ENCODE measurements at places on chromosomes 16 and 17.

- DNase-seq = no peak
Measured at GRCh38 chr16:60166111-60166510, 1432.0 kb upstream of the GOT2 start.

GRCh38 chr17:72852277-72852938, 240.1 kb downstream of the SLC39A11 start:
- DNase-seq = no peak

GRCh38 chr16:65426484-65426883, 304.6 kb upstream of the CDH11 start:
- no peak for DNase-seq

GRCh38 chr17:68306819-68307218, 15.5 kb downstream of the ARSG start:
- no peak for DNase-seq

DNA sequence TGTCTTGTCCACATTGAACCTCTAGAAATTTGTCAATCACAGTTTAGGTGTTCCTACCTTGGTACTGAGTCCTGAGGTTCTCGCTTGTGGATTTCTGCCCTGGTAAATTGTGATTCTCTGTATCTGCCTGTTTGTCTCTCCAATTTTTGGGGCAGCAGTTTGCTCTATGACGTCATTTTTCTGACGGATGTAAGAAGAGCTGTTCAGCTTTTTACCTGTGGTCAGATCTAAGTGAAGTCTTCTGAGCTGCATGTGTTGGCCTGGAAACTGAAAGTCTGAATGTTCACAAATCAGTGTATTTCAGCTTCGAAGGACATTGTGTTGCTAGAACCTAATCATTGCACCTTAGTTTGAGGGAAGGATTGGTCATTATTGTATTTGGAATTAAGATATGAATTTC, 63.4 kb downstream of the BCAS3 start:
- DNase-seq = no peak

GRCh38 chr17:57557834-57558681, 187.0 kb downstream of the CCDC182 start:
- DNase-seq = no peak

DNA sequence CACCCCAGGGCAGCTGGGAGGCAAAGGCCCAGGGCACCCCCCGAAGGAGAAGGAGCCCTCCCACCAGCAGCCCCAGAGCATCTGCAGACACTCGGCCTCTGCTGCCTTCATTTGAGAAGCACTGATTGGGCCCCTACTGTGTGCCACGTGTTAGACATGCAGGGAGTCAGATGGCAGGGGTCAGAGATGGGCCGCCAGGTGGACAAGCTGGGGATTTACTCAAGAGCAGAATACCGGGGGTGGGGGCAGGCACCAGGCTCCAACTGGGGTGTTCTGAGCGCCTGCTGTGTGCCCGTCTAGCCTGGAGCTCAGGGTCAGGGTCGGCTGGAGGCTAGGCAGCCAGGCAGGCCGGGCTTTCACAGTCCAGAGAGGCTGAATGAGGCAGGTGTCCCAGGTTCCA, 18.7 kb downstream of the TPSG1 start:
- DNase-seq = no peak

DNA sequence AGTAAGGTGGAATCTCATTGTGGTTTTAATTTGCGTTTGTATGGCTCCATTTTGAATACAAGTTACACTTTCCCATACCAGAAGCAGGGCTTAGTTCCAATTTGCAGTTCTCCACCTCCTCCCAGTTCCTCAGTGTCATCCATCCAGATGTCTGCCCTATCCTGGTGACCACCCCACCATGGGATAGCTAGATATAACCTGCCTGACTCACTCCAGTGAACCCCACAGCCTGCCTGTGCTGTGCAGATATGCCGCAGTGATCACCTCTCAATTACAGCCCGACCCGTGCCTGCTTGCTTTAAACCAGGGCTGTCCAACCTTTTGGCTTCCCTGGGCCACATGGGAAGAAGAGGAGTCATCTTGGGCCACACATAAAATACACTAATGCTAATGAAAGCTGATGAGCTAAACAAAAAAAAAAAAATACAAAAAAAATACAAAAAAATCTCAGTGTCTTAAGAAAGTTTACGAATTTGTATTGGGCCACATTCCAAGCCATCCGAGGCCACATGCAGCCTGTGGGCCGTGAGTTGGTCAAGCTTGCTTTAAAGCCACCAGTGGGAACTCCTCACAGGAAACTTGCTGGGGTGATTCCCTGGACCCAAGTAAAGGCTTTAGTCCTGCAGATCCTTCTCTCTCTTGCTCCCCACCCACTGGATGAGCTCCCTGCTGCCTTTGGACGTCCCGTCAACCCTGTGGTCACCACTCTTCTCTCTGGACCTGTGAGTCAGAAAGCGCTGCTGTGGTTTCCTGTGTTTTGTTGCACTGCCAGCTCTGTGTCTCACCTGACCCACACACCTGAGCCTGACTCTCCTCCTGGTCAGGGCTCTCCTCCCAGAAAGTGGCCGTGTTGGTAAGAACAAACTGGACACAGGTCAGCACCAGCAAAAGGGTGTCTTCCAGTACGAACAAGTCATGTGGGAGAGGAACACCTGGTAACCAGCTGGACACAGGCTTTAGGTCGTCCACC, 83.0 kb downstream of the EMP2 start:
- DNase-seq = no peak

GRCh38 chr17:68981288-68981687, 26.1 kb upstream of the ABCA8 start:
- no peak for DNase-seq

DNA sequence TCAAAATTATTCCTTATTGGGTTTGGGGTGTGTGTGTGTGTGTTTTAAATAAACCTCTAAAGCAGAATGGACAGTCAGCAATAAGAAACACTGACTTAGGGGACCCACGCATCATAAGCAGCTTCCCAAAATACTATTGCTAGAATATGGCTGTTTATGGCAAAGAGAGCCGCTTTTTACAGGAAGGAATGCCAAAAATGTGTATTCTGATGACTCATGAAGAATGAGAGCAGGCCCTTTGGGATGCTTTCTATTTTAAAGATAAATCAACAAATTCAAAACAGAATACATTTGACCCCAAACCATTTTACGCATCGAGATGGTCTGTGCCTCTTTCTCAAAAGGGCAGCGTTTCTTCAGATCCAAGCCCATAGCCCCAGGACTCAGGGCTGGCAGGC, 37.5 kb downstream of the ARHGAP17 start:
- DNase-seq = no peak

DNA sequence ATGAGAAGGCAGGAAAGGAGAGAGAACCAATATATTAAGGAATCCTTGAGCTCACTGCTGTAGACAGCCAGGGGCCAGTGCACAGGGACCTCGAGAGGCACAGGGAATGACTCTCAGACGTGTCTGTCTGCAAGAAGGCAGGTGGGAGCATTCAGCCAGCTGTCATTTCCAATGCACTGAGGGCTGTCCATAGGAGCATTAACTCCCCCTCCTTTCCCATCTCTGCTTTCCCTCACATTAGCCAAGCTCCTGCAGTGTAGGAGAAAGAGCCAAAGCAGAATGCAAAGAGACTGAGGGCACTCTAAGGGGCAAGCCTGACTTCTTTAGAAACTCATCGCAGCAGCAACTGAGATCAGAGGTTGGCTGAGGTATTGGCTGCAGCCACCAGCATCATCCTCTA, 218.3 kb downstream of the CDH13 start:
- no peak for DNase-seq

- DNase-seq = peak; percentile 84
Measured at GRCh38 chr16:578870-579405, 9.2 kb downstream of the PIGQ start.

DNA sequence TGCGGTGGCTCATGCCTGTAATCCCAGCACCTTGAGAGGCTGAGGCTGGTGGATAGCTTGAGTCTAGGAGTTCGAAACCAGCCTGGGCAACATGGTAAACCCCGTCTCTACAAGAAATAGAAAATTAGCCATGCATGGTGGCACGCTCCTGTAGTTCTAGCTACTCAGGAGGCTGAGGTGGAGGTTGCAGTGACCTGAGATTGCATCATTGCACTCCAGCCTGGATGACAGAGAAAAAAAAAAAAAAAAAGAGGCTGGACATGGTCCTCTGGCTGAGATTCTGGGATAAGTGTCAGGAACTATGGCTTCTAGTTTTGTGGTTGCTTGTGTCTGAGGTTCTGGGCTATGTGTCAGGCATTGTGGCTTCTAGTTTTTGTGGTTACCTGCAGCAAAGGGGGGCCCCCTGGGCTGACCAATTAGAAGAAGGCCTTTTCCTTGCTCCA, 7.0 kb downstream of the KSR1 start:
- no peak for DNase-seq

- no peak for DNase-seq
Measured at GRCh38 chr17:42809250-42809649, 10.6 kb downstream of the CNTD1 start.

Measured in nephron progenitor cell (in vitro differentiated cells).